ENCODE measurements at places on chromosomes 12 and 14. TPM values are rescaled to one million over a fixed set of nuclear protein-coding genes. Genes with fewer than 3 reads are reported as not detected.
A peak's percentile ranks its signal among the peaks of the same experiment; 100 is the strongest.

DNA sequence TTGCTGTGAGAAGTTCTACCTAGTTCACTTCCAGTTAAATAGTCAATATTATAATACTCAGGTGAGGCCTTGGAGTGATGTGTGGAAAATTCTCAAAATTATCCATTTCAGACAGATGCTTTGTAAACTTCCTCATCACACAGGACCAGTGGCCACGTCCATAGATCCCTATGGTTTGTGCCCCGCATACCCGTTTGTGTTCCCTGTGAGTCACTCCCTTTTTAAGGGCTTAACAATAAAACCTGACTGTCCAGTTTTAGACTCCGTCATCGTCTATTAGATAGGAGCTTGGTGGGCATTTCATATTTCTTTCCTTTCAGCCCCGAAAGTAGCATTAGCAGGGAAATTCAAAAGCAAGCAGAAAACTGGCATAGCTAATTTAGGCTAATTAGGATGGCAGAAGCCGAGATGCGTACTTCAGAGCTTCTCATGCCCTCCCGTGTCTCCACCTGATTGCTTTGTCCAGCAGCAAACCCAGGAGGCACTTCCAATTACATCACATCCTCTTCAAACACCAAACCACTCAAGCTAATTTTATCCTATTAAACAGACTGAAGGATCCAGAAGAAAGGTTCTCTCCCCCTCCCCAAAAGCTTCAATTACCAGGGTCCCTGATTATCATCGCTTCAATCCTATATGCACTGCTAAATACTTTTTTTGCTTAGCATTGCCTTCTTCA lies 186.6 kb upstream of the OTX2 start:
- no peak overlapping the region for H3K4me3 ChIP-seq
- no peaks in the 10 kb centered on the region for H3K27me3 ChIP-seq
- no peak overlapping the region for H3K27ac ChIP-seq
- no peak for DNase-seq
- no peaks in the 10 kb centered on the region for H3K36me3 ChIP-seq
- no peaks in the 10 kb centered on the region for H3K4me1 ChIP-seq

DNA sequence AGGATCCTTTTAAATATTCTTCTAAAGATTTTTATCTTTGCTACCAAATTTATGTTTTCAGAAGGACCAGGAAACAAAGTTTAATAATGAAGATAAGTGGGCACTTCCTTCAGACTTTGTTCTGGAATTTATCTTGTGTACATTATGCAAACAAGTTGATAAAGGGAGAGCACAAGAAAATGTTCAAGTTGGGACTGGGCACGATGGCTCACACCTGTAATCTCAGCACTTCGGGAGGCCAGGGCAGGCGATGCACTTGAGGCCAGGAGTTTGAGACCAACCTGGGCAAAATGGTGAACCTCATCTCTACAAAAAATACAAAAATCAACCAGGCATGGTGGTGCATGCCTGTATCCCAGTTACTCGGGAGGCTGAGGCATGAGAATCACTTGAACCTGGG lies 4.6 kb downstream of the PLBD1 start:
- no peaks in the 10 kb centered on the region for H3K4me1 ChIP-seq
- no peak overlapping the region for H3K4me3 ChIP-seq
- peaks cover 7% of the 10 kb centered on the region for H3K27me3 ChIP-seq

DNA sequence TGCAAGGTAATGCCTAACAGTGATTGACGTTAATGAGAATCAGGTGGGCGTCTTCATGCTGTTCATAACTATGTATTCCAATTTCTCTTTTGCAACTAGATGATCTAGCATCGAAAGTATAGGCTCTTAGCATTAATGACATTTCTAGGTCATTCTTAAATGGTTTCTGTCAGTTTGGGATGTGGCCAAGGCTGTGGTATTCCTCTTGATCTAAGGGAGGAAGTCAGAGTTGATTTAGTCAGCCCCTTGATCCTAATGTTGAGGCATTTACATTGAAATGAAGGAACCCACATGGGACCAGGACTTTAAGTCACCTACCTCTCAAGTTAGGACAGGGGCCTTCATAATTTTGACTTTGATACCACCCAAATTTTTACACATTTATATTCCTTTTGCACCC lies 448.1 kb downstream of the NPAS3 start:
- H3K4me1 ChIP-seq, result no peaks in the 10 kb centered on the region
- no peaks in the 10 kb centered on the region for H3K36me3 ChIP-seq
- H3K27ac ChIP-seq, result no peak overlapping the region
- no peaks in the 10 kb centered on the region for H3K27me3 ChIP-seq

DNA sequence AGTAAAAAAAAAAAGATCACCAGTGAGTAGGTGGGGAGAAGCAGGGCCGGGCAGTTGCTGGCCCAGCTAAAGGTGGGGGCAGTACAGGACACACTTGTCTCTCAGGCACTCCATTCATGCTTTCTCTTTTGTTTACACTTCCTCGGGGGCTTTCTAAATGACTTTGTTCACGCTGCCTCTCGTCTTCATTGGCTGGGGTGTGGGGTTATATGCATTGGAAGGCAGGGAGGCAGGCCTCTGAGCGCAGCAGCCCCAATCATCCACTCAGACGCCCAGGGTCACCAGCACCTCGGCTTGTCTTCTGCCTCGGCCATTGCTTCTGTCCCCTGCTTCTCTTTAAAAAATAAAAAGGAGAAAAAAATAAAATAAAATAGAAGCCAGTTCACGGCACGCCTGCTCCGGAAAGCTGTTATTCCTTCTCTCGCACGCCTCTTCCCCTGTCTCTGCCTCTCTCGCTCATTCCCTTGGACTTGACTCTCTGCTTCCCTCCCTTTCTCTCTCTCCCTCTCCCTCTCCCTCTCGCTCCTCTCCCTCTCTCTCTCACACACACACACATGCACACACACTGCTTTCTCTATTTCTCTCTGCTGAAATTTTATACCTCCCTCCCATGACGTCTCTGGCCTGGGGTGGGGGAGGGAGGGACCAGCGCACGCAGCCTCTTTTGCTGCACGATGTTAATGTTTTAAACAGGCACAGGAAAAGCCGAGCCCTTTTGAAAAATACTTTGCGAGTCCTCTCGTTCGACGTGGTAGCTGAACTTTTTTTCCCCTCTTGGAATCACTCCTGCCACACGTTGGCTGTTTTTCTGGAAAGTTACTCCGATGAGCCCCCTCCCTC lies at the start of gene TGFB3:
TSS of gene TGFB3 (minus strand) at position 570 of the 840 bp plus-strand sequence. CDS start 1,102 bp downstream, outside the sequence.
- peak; percentile 84 for DNase-seq
- peaks cover 20% of the 10 kb centered on the region for H3K4me1 ChIP-seq
- no peaks in the 10 kb centered on the region for H3K36me3 ChIP-seq
- H3K4me3 ChIP-seq, result peak within 1 kb of the TSS; percentile 66
- H3K27ac ChIP-seq, result peak within 1 kb of the TSS; percentile 62
- no peaks in the 10 kb centered on the region for H3K27me3 ChIP-seq

DNA sequence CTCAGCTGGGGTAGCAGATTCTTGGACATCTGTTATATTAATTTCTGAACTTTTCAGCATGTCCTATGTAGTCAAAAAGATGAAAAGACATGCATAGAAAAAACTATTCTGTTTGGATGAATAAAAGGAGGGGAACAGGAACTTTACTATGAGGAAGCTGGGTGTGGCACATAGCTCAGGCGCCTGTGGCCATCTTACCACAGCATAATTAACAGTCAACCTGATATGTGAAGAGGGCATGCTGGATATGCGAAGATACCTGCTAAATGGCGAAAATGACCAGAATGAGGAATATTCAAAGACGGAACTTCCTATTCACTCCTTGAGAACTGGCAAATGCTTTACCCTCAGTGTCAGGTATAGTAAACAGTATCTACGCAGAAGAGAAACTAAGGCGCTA lies 18.4 kb downstream of the SETD3 start:
- no peaks in the 10 kb centered on the region for H3K27me3 ChIP-seq
- H3K4me3 ChIP-seq, result no peak overlapping the region
- no peaks in the 10 kb centered on the region for H3K4me1 ChIP-seq
- no peak overlapping the region for H3K27ac ChIP-seq
- DNase-seq, result no peak
- H3K36me3 ChIP-seq, result peaks cover 13% of the 10 kb centered on the region

GRCh38 chr14:75095690-75096089 lies 26.2 kb downstream of the ZC2HC1C start:
- H3K27me3 ChIP-seq, result no peaks in the 10 kb centered on the region
- no peak overlapping the region for H3K27ac ChIP-seq
- no peaks in the 10 kb centered on the region for H3K4me1 ChIP-seq
- no peak overlapping the region for H3K4me3 ChIP-seq

GRCh38 chr12:119156401-119157044 lies 22.2 kb upstream of the HSPB8 start:
- no peak overlapping the region for H3K4me3 ChIP-seq
- DNase-seq, result no peak
- no peaks in the 10 kb centered on the region for H3K27me3 ChIP-seq
- H3K4me1 ChIP-seq, result no peaks in the 10 kb centered on the region
- no peaks in the 10 kb centered on the region for H3K36me3 ChIP-seq
- H3K27ac ChIP-seq, result no peak overlapping the region

DNA sequence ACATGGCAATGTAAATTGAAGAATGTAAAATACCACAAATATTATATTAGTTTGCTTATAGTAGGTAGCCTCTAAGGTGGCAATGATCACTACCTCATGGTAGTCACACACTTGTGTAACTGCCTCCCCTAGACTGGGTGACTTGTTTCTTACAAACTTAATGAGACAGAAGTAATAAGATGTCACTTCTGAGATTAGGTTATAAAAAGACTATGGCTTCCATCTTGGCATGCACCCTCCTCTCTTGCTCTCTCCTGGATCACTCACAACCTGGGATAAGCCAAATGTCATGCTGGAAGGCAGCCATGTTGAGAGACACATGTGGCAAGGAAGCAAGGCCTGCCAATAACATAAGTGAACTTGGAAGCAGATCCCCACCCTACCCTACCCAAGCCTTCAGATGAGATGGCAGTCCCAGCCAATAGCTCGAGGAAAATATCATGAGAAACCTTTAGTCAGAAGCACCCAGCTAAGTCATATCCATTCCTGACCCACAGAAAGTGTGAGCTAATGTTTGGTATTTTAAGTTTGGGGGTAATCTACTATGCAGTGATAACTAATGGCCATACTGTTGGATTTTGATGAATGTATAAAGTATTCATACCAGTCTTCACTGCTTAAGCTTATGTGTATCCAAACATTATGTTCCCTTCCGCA lies 43.3 kb downstream of the PPP1R12A start:
- DNase-seq, result no peak
- H3K27me3 ChIP-seq, result no peaks in the 10 kb centered on the region
- no peaks in the 10 kb centered on the region for H3K36me3 ChIP-seq
- H3K27ac ChIP-seq, result no peak overlapping the region
- H3K4me3 ChIP-seq, result no peak overlapping the region

DNA sequence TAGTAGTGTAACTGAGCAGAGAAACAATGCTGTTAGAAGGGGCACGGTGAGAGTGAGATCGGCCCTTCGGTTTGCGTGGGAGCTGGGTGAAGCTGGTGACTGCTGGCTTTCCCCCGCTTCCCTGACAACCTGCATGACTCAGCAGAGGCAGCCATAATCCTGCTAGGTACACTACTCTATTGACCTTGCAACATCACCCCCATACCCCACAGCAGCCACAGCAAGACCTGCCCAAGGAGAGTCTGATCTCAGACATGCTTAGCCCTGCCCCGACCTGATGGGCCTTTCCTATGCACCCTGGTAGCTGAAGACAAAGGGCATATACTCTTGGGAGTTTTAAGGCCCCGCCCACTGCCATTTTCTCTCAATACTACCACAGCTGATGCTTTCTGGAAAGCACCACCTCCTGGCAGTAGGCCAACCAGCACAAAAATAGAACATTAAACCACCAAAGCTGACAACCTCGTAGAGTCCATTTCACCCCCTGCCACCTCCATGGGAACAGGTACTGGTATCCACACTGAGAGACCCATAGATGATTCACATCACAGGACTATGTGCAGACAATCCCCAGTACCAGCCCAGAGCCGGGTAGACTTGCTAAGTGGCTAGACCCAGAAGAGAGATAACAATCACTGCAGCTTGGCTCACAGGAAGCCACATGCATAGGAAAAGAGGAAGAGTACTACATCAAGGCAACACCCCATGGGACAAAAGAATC lies 75.9 kb upstream of the RGS6 start:
- no peak for DNase-seq
- no peak overlapping the region for H3K27ac ChIP-seq
- no peak overlapping the region for H3K4me3 ChIP-seq
- H3K27me3 ChIP-seq, result peaks cover 2% of the 10 kb centered on the region
- H3K4me1 ChIP-seq, result peaks cover 3% of the 10 kb centered on the region
- H3K36me3 ChIP-seq, result no peaks in the 10 kb centered on the region

- no peak overlapping the region for H3K4me3 ChIP-seq
- peaks cover 11% of the 10 kb centered on the region for H3K36me3 ChIP-seq
- H3K4me1 ChIP-seq, result peaks cover 24% of the 10 kb centered on the region
Measured at GRCh38 chr12:77060883-77061240, 4.5 kb downstream of the E2F7 start.

GRCh38 chr12:80099259-80099658 lies at the start of gene OTOGL:
Gene OTOGL (plus strand): TSS chr12:80099537. CDS start chr12:80209432, 109,895 bp downstream.
- H3K4me1 ChIP-seq, result peaks cover 20% of the 10 kb centered on the region
- H3K27ac ChIP-seq, result peak within 1 kb of the TSS; percentile 62
- H3K27me3 ChIP-seq, result no peaks in the 10 kb centered on the region
- no peak within 1 kb of the TSS for H3K4me3 ChIP-seq
- no peaks in the 10 kb centered on the region for H3K36me3 ChIP-seq

- H3K27ac ChIP-seq, result peak overlapping the region; percentile 19
- H3K36me3 ChIP-seq, result no peaks in the 10 kb centered on the region
- no peaks in the 10 kb centered on the region for H3K27me3 ChIP-seq
- DNase-seq, result peak; percentile 95
- peaks cover 10% of the 10 kb centered on the region for H3K4me1 ChIP-seq
Measured at GRCh38 chr12:75814851-75815754, 216.5 kb downstream of the PHLDA1 start.

DNA sequence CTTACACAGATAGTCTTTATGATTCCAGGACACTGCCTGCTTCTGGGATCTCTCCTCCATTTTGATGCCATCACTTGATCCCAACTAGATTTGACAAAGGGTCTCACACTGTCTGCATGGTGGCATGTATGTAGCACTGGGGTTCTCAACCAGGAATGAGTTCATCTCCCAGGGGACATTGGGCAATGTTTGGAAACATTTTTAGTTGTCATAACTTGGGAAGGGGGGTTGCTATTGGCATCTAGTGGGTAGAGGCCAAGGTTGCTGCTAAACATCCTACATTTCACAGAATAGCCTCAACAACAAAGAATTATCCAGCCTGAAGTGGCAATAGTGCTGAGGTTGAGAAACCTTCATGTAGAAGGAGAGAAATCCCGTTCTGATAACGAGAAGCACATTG lies 376.2 kb downstream of the DPF3 start:
- no peak overlapping the region for H3K4me3 ChIP-seq
- no peaks in the 10 kb centered on the region for H3K27me3 ChIP-seq
- H3K4me1 ChIP-seq, result peaks cover 6% of the 10 kb centered on the region
- no peaks in the 10 kb centered on the region for H3K36me3 ChIP-seq
- DNase-seq, result no peak
- no peak overlapping the region for H3K27ac ChIP-seq

GRCh38 chr12:64010069-64010686 lies 165.7 kb downstream of the SRGAP1 start:
- DNase-seq, result no peak
- no peaks in the 10 kb centered on the region for H3K36me3 ChIP-seq
- H3K4me3 ChIP-seq, result no peak overlapping the region
- H3K4me1 ChIP-seq, result no peaks in the 10 kb centered on the region

- no peaks in the 10 kb centered on the region for H3K4me1 ChIP-seq
- no peaks in the 10 kb centered on the region for H3K27me3 ChIP-seq
- no peak overlapping the region for H3K4me3 ChIP-seq
- no peak for DNase-seq
Measured at GRCh38 chr12:55957106-55957859, 8.6 kb downstream of the PMEL start.

- H3K4me1 ChIP-seq, result no peaks in the 10 kb centered on the region
- H3K4me3 ChIP-seq, result no peak overlapping the region
- no peaks in the 10 kb centered on the region for H3K27me3 ChIP-seq
Measured at GRCh38 chr14:31994391-31995033, 82.6 kb upstream of the ARHGAP5 start.

TAS2R31 gene
- 4.3 TPM for total RNA-seq

TAS2R42 gene
- total RNA-seq, result not detected

DACT1 gene
- total RNA-seq, result 0.37 TPM

CCDC175 gene
- total RNA-seq, result not detected

GRIN2B gene
- total RNA-seq, result not detected

WNT1 gene
- not detected for total RNA-seq

TC2N gene
- total RNA-seq, result not detected

RPS6KA5 gene
- total RNA-seq, result 8.8 TPM

Data from endothelial cell of umbilical vein (primary cell).